ENCODE measurements at places on chromosomes 6 and 20.
A peak's percentile ranks its signal among the peaks of the same experiment; 100 is the strongest.

DNA sequence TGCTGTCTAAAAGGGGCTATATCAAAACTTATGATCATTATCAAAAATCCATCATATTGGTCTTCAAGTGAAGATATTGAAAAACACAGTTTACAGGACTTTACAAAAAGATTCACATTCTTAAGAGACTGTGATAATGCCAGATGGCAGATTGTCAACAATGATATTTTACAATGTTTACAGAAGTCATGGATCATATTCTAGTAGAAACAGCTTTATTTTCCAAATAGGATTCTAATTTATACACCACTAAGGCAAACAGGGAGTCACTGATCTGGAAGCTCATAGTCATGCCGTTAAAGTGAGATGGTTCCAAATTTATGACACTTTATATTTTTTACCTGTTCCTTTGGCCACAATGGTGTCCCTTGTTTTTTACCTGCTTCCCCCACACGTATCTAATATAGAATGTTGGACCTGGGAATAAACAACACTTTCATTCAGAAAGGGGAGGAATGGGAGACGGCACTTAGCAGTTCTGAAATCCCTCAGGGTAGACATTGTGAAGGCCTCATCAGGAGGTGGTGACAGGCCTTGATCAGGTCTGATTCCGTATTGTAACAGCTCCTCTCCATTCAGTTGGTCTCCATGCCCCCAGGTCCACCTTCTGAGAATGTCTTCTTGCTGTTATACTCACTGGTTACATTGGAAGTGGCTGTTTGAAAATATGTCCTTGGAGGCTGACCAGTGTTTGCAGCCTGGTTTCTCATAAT, 228.6 kb downstream of the ADGB start:
- no peak for DNase-seq

DNA sequence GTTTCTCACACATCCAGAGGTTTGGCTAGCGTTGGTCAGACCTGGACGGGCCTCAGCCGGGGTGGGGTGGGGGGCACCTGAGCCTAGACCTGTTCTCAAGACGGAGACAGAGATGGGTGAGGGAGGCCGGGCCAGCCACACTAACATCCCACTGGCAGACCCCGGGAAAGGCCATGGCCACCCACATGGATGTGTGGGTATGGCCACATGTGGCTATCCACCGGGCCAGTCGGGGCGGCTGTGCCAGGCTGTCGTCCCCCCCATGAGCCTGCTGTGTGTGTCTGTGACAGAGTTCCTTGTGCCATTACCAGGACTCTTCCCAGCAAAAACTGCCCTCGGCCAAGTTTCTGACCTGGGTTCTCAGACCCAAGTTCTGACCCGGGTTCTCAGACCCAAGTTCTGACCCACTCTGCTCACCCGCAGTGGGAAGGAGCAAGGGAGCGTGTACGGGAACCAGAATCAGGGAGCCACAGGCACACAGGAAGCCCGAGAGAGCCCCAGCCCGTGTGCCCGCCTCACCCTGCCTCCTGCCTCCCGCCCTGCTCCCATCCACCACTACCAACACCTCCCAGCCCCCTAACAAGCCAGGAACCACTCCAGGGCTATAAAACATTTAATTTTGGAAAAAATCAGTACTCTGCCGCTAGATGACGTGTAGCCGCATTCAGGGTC, 255.5 kb downstream of the TAF4 start:
- no peak for DNase-seq

- DNase-seq, result peak; percentile 47
Measured at GRCh38 chr6:37168811-37169495, 999 bp upstream of the PIM1 start.

DNA sequence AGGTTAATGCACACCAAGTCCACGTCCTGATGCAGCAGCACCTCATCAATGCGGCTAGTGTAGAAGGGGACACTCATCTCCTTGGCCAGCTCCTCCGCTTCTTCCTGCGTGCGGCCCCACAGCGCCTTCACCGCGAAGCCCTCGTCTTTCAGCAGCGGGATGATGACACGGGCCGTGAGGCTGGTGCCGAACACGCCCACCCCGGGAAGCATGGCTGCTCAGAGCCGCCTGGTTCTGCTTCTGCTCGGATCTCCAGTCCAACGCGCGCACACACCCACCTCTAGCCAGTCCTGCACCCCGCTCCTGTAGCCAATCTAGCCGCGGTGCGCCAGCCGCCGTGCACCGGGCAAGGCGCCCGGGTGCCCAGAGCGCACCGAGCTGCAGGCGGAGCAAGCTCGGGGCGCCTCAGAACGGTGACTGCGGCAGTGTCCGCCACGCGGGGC, 700 bp downstream of the GFOD1 start:
- no peak for DNase-seq

DNA sequence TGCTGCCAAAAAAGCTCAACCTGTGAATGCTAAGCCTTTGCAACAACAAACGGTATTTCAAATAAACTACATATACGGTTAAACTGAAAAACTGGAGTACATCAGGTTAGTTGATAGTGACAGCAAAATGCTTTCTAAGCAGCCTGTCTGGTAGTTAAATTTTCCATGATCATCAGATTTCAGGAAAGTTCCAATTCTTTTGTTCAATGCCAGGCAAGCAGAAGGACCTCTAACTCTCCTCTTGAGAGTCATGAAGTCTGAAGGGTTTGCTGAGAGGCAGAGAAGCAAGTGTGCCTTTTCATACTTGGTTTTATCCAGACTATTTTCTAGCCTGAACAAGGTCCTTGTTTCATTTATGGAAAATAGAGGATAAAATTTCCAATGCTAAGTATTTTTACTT, 4.5 kb downstream of the FLRT3 start:
- no peak for DNase-seq
